LNCaP clone FGC (cell line): ENCODE measurements at places on chromosomes 11 and 22.

- no peak for DNase-seq
Measured at GRCh38 chr11:69393178-69393832, 88.2 kb upstream of the LINC01488 start.

DNA sequence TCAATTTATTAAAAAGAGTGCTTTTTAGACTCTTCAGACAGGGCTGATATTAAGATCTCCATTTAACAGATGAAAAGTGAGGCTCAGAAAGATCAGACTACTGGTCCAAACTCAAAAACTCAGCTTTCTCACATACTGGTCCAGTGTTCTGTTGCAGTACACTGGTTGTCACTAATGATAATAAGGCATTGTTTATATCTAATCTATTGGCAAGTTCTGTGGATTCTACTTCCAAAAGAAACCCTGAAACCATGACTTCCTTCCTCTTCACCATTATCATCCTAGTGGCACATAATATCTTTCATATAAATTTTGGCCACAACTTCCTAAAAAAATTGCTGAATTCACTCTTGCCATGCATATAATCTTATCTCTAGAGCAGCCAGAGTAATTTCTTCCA, 36.9 kb downstream of the F2 start:
- no peak for DNase-seq

GRCh38 chr11:113526521-113526920, 51.3 kb upstream of the DRD2 start:
- no peak for DNase-seq

- DNase-seq: no peak
Measured at GRCh38 chr11:10478574-10479550, 23.8 kb downstream of the AMPD3 start.

DNA sequence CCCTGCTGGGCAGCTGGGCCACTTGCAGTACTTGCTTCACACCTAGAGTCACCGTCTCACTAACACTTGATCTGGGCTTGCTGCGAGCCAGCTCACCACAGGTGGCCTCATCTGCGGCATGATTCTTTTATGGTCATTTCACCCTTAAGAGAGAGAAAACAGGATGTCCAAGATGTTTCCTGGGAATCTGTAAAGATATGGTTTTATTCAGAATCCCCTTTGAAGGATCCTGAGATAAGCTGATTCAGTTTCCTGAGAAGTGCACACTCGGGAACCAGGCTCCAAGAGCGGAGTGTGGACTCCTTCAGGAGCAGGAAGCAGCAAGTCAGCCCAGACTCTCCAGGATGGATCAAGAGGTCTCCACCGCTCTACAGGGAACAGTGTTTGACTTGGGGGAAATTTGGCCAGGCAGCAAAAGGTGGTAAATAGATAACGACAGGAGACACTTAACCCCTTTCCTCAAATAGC, 21.8 kb upstream of the TP53AIP1 start:
- DNase-seq: no peak

- DNase-seq: no peak
Measured at GRCh38 chr11:2197771-2198520, 26.3 kb upstream of the TH start.

DNA sequence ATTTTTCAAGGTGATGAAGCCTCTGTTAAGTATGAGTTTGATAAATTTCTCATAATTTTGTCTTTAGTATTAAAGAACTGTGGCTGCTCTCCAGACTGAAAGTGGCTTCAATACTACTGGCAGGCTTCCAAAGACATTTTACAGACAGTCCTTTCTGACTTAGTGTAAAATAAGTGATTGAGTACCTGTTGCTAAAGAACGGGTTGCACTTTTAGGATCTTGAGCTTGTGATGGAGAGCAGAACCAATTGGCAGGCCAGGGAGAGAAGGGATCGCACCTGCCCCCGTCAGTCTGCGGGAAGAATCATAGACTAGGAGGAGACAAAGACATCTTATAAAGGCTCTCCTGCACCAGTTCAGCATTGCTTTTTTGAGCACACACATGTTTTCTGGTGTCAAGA, 4.4 kb downstream of the NCAM1 start:
- no peak for DNase-seq

GRCh38 chr11:60625262-60625661, 74.2 kb upstream of the MS4A8 start:
- peak; percentile 49 for DNase-seq

- no peak for DNase-seq
Measured at GRCh38 chr11:20770414-20770946, 101.1 kb downstream of the NELL1 start.

DNA sequence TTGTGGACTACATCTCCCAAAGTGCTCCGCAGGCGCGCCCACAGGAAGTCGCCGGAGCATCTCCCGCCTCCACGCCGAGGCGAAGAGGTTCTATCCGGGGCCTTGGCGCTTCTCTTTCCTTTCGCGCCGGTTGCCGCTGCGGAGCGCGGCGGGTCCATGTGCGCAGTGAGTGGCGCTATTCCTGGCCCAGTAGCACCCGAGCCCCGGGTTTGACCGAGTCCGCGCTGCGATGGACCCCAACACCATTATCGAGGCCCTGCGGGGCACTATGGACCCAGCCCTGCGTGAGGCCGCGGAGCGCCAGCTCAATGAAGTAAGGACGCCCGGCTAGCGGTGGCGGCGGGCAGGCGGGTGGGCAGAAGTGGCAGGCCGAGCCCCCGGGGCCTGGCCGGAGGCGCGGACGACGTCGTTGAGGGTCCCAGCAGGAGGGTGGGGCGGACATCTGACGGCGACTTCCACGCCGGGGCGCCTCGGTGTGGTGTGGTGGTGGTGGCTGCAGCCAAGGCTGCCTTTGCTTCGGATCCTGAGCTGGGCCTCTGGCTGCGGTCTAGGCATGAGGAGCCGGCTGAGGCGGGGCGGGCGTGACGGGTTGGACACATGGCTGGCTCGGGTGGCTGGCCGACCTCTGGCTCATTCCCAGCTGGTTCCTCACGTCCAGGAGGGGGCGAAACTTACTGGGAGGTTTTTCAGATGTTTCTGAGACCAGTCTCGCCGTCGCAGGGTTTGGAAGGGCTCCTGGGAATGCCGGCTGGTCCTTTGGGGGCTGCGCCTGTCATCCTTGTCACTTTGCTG, at the start of gene IPO7:
IPO7 (plus strand) TSS at position 118 of the 792 bp plus-strand sequence; CDS start at position 230, 112 bp downstream.
- peak; percentile 73 for DNase-seq

GRCh38 chr11:122100756-122101080, 15.3 kb downstream of the BLID start:
- no peak for DNase-seq
